Activated naive CD8-positive, alpha-beta T cell treated with anti-CD3 and anti-CD28 coated beads for 36 hours (primary cell): ENCODE measurements at places on chromosomes 6 and 20.
A peak's percentile ranks its signal among the peaks of the same experiment; 100 is the strongest.

- no peak for DNase-seq
Measured at GRCh38 chr20:21228511-21228910, 74.6 kb upstream of the XRN2 start.

- DNase-seq: no peak
Measured at GRCh38 chr20:24653306-24653705, 183.9 kb downstream of the SYNDIG1 start.

DNA sequence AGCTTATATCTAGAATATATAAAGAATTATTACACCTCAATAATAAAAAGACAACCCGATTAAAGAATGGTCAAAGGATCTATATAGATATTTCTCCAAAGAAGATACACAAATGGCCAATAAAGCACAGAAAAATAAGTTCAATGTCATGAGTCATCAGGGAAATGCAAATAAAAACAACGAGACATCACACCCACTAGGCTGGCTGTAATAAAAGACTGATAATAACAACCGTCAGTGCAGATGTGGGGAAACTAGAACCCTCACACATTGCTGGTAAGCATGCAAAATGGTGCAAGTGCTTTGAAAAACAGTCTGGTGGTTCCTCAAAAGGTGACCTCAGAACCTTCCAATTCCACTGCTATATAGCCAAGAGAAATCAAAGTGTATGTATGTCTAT lies 33.0 kb downstream of the TBX18 start:
- DNase-seq: no peak

DNA sequence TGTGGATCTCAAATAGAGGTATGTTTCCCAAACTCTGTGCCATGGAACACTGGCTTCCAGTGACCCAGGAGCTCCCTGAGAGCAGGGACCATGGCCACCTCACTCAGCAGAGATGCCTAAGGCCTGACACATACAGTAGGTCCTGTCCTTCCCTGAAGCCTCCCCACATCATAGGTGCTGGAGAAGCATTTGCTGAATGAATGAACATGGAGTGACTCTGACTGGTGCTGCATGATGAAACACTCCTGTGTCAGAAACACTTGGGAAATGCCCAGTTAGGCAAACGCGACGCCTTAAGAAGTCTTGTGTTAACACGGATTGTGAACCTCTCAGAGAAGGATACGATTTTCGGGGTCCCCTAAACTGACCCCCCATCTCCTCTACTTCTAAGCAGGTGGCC lies 14.3 kb downstream of the SLA2 start:
- no peak for DNase-seq

- no peak for DNase-seq
Measured at GRCh38 chr20:31488115-31488514, 13.0 kb downstream of the REM1 start.

DNA sequence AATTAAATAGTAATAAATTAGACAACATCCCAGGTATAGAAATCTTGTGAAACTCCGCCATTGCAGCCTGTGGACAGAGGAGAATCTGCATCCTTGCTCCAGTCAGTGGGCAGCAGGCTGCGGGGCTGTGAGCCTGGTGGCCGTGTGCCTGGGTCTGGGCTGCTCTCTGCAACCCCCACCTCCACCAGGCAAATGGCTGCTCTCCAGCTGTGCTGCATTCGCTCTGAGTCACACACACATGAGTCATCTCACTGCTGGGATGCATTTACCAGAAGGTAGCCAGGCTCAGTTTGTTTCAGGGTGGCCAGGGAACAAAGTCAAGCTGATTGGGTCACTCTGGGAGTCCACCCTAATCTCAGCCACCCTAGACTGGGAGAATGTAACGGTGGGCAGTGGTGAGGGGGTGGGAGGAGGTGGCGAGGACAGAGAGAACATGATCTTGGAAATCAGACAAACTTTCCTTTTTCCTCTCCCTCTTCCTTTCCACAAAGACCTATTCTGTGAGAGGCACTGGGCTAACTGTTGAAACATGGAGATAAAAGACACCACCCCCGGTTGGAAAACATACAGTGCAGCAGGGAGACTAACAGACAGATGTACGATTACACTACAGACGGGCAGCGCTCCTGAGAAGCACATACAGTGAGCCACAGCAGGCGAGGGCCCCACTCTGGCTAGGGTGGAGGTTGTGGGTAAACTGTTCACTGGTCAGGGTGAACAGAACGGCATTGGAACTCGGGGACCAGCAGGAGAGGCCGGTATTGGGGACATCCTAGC lies 59.2 kb downstream of the TRAM2 start:
- DNase-seq: peak; percentile 38

GRCh38 chr6:163281634-163282033 lies 132.9 kb upstream of the QKI start:
- no peak for DNase-seq

DNA sequence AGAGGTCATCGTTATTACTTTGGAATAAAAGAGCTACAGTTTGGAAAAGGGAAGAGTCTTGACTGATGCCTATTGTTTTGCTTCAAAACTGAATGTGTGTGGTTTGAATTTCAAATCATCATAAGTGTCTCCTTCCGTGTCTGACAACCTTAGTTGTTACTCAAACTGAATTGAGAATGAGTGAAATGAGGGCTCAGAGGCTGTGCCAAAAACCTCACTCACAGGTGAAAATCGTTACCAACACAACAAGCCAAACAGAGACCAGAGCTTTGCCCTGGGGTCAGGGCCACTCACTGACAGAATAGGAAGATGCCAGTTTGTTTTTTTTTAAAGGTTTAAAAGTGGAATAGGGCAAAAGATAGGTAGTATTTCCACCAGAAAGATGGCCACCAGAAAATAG lies 15.2 kb upstream of the SIRT5 start:
- DNase-seq: no peak

- no peak for DNase-seq
Measured at GRCh38 chr6:56814802-56815201, 140.1 kb upstream of the BEND6 start.

- no peak for DNase-seq
Measured at GRCh38 chr20:9140162-9140760, 71.4 kb downstream of the PLCB4 start.

DNA sequence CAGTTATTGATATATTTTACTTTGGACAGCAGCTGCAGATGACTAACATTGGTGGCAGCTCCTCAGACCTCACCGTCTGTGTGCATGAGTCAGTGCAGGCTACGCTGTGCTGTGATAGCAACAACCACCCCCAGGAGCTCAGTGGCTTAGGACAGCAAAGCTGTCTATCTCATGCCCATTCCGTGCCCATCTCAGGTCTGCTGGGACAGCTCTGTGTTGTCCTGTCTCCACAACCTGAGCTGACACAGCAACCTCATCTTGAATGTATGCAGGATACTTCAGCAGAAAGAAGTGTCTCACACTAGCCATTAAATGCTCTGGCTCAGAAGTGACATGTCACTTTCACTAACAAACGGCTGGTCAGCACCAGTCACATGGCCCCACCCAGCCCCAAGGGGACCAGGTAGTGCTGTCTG lies 47.7 kb downstream of the BANF2 start:
- no peak for DNase-seq

DNA sequence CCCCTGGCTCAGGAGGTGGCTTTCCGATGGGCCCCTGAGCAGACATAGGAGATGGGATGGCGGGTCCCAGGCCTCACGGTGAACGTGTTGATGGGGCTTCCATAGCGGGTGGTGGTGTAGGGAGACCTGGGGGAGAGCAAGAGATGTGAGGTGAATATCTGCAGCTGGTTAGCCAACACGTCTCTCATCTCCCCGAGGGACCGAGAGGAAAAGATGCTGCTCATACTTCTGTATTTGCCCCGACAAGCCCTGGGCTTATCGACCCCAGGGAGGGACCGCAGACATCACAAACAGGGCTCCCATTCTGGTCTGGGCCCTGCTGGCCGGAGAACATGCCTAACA lies 38.7 kb downstream of the C6orf132 start:
- DNase-seq: no peak

GRCh38 chr20:10498200-10498599 lies 63.1 kb downstream of the SLX4IP start:
- DNase-seq: no peak

DNA sequence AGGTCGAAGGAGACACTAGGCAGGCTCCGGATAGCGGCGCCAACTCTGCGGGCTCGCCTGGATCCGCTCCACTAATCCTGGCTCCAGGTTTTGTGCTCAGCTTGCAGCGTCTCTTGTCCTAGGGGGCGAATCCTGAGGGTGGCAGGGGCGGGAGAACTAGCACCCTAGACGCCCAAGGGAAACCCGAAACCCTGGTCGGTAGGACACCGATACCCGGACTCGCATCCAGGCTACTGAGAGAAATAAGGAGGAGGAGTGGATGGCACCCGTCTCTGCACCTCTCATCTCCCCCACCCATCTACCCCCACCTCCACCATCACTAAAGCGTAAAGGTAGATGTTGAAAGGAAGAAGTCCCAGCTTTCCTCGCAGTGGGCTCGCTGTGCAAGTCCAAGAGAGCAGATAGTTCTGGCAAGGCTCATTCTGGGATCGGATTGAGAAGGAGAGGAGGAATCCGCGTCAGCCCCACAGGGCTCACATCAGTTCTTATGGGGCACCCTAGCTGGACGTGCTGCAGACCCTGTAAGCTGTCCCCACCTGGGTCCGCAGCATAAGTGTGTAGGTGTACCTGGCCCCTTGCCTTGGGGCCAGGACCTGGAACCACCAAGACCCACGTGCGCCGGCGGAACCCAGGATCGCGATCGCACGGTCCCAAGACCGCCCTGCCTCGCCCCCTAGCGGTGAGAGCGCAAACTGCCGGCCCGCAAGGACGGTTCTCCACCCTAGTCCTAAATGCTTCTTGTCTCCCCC lies 6.9 kb downstream of the SLC32A1 start:
- peak; percentile 74 for DNase-seq

DNA sequence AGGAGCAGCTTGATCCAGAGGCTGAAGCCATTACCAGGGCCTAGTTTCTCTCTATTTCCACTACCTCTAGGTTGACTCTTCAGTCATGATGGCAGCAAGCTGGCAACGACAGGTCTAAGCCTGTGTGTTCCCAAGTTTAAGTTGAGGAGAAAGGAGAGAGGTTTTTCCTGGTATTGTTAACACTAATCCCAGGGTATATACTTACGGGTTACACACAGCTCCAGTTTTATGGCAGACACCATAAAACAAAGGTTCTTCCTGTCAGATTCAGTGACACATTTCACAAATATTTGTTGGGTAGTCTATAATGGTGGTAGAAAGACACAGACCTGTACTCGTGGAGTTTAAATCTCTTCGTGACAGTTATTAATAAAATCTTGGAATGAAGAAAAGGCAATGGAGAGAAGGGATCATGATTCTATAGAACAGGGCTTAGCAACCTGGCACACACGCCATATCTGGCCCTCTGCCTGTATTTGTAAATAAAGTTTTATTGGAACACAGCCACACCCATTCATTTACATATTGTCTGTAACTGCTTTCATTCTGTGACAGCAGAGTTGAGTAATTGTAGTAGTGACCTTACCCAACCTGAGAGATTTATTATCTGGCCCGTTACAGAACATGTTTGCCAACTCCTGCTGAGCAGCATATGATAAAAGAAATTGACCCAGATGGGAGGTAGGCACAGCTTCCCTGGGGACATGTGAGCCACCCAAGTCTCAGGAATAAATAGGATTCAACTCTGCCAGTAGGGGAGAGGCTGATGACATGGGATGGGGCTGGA lies 323.3 kb downstream of the CDH4 start:
- no peak for DNase-seq

DNA sequence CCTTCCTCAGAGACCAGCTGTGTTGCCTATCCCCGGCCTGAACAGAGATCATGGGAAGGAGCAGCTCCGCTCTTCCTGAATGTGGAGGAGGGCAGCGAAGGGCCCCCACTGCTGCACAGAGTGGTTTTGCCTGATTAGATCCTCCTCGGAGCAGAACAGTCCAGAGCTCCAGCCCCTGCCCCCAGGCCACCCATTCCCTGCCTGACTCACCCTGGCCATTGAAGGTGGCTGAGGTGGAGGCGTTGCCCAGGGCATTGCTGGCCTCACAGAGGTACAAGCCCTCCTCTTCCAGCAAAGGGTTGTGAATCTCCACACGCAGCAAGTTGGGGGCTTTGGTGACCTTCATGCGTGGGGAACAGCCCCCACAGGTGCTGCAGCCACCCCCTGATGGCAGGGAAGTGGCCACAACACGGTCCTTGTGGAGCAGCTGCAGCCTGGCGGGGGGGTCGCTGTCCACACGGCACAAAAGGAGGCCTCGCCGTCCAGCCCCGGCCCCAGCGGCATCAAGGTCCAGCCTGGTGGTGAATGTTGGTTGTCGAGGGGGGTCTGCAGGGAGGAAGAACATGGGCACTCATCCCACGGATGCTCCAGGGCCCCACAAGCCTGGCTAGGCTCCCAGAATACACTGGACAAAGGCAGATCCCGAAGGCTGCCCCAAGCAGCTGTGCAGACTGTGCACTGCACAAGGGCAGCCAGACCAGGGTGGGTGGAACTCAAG lies 14.7 kb downstream of the SIGLEC1 start:
- DNase-seq: no peak

DNA sequence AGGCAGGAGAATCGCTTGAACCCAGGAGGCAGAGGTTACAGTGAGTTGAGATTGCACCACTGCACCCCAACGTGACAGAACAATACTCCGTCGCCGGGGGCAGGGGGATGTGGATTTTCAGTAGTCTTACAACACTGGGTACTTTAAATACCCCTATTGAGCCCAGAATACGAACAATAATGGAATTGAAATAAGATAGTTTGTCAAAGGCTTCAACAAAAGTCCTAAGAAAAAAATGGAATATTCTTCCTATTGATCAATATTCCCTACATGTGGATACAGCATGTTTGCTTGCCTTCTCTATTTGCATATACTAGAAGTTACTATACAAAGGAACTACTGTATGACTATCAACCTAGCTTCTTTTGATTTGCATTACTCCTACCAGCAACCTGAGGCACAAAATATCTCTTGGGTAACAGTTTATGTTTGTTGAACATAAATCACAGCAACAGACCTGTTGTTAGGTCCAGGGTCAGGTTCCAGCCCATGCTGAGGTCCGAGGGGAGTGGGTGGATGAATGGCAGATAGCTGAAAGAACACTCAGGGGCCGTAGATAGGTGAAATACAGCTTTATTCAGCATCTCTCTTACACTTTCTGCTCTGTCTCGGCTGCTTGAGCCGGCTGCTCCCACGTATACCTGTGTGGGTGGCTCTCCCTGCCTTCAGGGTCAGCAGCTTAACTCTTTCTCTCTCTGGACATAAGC lies 23.8 kb downstream of the MAN1A1 start:
- no peak for DNase-seq

- no peak for DNase-seq
Measured at GRCh38 chr6:119891644-119892043, 542.1 kb upstream of the MAN1A1 start.

- DNase-seq: no peak
Measured at GRCh38 chr6:125831659-125832058, 40.9 kb downstream of the NCOA7 start.

- DNase-seq: no peak
Measured at GRCh38 chr20:62163986-62164762, 18.7 kb upstream of the MTG2 start.

GRCh38 chr6:141521440-141521839 lies 611.3 kb upstream of the GJE1 start:
- no peak for DNase-seq

GRCh38 chr20:50286174-50286511 lies 95.5 kb downstream of the CEBPB start:
- no peak for DNase-seq
